Spleen (tissue), 13 donors: ENCODE measurements at places on chromosomes 2 and 18. TPM values are rescaled to one million over a fixed set of nuclear protein-coding genes. Genes with fewer than 3 reads are reported as not detected.

DNA sequence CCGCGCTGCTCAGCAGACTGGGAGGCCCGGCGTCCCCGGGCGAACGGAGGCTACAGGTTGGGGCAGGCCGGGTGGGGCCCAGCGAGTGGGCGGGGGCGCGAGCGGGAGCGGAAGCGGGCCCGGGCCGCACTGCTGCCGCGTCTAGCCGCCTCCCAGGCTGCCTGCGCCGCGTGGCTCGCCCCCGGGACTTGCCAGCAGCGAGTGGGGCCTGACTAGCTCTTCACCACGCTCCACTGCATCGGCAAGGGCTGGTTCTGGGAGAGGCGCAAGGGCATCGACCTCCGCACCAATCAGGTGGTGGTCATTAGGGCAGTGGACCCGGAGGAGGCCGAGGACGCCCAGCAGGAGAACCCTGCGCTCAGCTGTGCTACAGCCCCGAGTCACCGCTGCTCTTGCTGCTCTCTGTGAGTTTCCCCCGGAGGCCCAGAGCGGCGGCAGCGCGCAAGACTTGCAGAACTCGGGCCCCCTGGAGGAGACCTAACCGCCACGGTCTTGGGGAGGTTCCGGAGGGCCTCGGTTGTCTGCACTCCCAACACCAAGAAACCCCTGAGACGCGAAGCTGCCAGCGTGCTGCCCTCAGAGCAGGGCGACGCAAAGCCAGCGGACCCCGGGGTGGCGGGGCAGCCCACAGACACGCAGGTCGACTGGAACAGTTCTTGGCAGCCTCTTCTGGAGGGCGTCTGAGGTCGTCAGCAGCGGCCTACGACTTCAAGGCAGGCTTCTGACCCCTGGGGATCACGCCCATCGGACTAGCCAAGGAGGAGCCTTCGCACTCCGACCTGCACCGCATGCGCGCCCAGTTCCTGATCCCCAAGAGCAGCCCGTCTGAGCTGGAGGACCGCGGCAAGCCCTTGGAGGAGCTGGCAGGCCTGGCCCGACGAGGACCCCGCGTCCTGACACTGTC, 27.2 kb upstream of the PTPN2 start:
- DNase-seq, result peak; percentile 90

- DNase-seq, result no peak
These were observed 40.6 kb downstream of the TMEM87B start for GRCh38 chr2:112095681-112096080.

DNA sequence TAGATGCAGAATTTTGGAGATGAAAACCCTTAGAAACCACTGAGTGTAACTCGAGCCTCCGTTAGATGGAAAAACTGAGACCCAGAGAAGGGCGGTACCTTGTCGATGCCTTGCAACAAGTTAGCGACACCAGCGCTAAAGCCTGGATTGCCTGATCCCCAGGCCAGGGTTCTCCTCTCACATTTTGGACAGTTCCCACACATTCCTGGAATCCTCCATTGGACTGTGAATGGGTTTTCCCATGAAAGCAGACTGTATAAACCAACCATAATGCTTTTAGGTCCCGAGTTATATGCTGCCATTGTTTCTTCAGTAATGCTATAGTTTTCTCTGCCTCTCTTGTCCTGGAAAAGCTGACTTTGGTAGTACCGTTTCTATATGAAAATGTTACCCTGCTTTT, 37.1 kb upstream of the LPIN1 start:
- no peak for DNase-seq

GRCh38 chr2:83579507-83579906, 879.6 kb downstream of the SUCLG1 start:
- DNase-seq, result no peak

DNA sequence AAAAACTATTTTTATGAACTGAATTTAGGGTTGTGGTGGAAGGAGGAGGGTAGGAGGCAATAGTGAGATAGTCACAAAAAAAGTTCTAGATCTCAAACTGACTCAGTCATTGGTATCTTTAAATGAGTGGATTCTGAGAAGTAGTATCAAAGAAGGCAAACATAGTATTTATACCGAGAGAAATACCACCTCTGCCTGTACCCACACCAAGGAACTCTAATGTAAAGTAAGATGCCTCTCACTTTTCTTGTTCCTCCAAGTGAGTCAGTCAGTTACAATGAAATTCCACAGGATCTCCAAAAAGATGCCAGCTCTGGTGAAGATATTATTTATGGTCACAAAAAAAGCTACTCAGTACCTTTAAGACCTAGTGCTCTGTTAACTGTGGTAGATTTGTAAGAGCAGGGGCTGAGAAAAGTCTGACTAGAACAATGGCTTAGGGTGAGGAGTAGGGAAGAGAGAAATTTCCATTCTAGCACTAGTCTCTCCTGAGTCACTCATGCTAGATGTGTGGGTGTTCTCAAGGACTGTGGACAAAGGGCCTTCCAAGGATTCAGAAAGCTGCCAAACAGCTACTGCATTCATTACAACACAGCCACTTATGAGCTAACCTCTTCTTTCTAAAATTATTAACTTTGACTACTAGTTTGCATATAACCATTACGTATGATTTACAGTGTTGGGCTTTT, 36.3 kb downstream of the YWHAQ start:
- DNase-seq, result no peak

GRCh38 chr2:49677227-49677626, 522.9 kb upstream of the FSHR start:
- no peak for DNase-seq

DNA sequence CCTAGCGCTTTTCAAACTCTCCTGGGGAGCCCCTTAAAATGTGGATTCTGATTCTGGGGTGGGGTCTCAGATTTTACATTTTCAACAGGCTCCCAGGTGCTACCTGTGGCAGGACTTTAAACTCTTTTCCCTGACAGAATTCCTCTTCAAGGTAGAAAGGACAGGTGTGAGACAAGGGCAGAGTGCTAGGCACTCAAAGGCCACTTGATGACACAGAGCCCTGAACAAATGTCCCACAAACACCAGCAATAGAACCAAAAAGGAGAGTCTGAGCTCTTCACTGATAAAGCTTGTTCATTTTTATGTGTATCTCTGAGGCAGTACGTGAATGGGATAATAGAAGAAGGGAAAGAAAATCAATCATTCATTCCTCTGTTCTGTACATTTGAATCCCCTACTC, 77.7 kb upstream of the PELI1 start:
- DNase-seq, result no peak

GRCh38 chr2:8134985-8135682, 546.7 kb upstream of the ID2 start:
- DNase-seq, result no peak

DNA sequence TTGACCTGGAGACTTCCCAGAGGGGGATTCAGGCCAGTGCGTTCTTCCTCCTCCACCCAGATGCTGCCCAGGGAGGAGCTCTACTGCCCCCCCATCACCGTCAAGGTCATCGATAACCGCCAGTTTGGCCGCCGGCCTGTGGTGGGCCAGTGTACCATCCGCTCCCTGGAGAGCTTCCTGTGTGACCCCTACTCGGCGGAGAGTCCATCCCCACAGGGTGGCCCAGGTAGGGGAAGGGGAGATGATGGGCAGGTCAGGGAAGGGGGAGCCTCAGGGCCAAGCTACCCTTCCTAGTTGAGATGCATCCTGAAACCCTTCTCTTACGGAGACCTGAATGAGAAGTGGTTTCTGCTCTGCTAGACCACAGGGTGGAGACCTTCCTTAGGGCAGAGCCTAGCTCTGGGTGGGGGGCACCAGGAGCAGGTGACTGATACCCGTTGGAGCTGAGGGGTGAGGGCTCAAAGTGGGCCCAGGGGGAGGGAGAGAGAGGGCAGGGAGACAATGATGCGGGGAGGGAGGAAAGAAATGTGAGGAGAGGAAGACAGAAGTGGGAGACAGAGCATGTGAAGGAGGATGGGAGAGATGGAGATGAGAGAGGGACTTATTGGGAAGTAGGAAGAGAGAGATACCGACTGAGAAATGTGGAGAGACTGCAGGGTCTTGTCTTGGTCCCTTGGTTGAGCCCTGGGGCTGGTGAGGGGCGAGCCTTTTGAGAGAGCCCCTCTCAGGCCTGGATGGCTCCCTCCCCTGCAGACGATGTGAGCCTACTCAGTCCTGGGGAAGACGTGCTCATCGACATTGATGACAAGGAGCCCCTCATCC, 159.4 kb downstream of the DYSF start:
- no peak for DNase-seq

DNA sequence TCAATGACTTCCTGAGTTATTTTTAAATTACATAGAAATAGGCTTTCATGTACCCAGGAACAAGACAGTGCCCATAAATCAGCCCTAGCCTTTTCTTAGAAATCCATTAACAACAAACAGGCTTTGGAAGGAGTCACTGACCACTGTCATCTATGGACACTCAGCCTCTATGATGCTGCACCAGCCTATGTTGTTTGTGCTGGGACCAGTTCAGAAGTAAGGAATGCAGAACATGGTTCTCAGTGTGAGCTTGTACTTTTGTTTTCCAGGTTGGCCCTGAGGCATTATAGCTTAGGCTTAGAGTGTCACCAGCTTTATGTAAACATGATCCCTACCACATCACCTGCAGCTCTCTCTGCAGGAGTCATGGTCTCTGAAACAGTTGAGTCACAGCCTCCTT, 335.7 kb upstream of the CDH7 start:
- DNase-seq, result no peak

GRCh38 chr18:7388741-7389140, 157.9 kb downstream of the LRRC30 start:
- no peak for DNase-seq

DNA sequence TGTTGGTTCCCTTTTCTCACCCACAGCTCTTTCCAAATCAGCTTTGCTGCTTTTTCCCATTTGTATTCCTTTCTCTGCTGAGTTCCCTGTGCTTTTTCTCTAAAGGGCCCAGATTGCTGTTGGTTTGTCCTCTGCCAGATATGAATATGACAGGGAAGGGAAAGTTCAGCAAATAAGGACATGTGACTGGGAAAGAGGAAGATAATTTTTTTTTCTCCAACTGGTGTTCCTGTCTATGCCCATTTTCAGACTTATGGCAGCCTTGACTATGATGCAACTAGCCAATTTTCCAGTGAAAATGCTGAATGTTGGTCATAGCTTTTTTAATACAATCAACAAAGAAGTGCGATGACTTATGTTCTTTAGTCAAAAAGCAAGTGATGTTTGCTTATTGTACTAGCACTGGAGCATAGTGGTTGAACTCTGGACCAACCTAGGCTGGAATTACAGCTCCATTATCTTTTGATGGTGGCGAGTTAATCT, 7.7 kb downstream of the MDH1 start:
- no peak for DNase-seq

- no peak for DNase-seq
These were observed 367.6 kb upstream of the CWC22 start for GRCh38 chr2:180374502-180375281.

Gene TFCP2L1
- total RNA-seq, result 8.9 TPM

Gene SERPINB4
- not detected for total RNA-seq

Gene CHRNG
- not detected for total RNA-seq

Gene EVX2
- total RNA-seq, result not detected

Gene SERPINB12
- total RNA-seq, result not detected

Gene SATB2
- 1.9 TPM for total RNA-seq
